ENCODE measurements at places on chromosomes 4 and X.

DNA sequence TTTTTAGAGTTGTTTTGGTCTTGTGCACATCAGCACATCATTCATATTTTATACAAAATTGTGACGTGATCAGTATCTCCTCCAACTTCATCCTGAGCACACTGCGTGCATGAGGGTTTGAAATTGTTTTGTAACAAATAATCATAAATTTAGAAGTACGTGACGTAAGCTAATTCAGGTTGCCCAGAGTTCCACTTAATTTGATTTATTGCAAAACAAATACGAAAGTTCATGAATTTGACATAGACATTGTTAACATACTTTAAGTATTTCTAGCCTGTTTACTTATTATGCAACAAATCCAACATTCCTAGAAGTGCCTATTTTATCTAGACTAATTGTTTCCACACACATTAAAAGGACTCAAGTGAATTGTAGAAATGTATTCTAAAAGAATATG is 48.3 kb downstream of the MAP7D3 start:
- no peak for DNase-seq

DNA sequence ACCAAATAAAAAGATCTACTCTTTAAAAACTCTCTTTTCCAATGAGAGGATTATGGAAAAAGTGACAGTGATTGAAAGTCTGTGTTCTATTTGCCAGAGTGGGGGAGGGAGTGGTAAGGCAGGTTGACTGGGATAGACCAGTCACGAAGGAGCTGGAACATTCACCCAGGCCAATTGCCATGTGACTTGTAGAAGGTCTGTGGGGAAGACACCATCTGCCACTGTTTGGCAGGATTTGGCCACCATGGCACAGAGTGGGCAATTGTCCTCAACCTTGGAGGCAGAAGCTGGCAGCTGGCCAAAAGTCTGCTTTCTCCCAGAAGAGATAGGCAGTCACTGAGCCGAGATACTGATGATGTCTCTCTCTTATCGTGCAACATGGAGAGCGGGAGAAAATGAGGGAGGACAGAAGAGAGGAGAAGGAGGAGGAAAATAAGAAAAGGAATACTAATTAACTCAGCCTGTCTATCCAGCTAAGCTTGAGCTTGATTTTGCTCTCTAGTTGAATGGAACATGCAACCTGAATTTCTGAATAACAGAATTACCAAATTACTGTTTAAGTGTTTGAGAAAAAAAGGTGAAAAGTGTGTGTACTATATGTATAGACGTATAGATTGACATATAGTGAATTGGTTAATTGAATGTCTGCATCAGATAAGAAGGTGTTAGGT is 267.1 kb downstream of the ARHGAP24 start:
- no peak for DNase-seq

- DNase-seq: no peak
Measured at GRCh38 chrX:10288373-10288975, 131.7 kb downstream of the CLCN4 start.

- no peak for DNase-seq
Measured at GRCh38 chr4:53786632-53787031, 195.3 kb upstream of the LNX1 start.

DNA sequence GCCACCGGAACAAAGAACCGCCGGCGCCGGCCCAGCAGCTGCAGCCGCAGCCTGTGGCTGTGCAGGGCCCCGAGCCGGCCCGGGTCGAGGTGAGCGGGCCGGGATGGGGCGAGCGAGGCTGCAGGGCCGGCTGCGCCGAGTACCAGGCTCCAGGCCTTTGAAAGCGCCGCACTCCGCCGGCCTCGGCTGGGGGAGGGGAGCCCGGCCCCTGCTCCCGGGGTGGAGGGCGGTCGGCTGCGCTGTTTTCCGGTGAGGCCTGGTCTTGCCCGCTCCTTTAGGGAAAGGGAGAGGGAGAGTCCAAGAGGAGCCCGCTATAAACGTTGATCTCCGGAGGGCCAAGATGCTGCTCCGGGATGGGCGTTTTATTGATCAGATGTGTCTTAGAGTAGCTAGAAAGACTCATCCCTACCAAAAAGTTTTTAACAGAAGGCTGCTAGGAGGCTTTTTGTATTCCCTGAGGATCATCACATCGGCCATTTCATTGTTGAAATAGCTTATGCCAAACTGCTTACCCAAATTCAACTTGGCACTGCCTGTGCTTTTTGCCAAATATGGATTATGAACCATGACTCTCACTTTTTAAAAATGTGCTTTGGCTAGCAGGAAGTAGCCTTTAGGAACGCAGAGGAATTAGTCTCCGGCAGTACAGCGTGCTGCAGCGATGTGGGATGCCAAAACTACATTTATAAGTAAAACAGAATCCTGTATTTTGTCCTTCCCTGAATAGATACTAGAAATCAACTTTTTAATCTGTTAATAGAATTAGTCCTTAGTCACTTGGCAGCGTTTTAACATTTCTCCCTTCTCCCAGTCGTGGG is 760 bp downstream of the TMEM165 start:
- DNase-seq: peak; percentile 6

- DNase-seq: no peak
Measured at GRCh38 chr4:107066621-107067020, 30.5 kb upstream of the DKK2 start.

DNA sequence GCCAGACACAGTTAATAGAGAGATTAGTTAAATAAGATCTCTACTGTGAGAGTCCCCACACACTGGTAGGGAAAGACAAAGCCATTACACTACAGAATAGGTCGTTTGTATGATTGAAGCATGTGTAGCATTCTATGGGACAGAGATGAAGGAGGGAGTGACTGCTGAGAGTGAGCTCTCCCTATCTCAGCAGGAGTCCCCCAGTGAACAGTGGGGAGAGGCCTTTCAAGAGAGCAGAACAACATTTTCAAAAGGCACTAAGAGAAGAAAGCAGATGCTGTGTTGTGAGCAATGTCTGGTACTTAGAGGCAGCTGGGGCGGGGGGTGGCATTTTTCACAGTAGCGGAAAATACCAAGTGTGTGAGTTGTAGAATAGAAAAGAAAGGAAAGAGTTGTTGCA is 413.6 kb downstream of the AFF2 start:
- DNase-seq: no peak

DNA sequence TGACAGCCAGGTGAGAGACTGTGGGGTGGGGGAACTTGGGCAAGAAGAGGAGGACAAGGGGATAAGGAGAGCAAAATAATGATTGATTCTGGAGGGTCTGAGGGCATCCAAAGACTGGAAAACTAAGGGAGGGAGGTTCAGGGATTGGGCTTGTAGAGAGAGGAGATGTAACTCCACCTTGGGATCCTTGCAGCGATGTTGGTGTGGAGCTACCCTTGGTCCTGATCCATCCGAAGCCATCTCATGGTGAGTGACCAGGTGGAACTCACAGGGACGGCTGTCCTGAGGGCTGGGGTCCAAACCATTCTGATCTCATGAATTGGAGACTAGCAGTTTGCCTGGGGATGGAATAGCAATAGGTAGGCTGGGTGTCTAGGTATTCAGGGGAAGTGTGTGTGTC is 1.4 kb upstream of the RAB41 start:
- DNase-seq: no peak

DNA sequence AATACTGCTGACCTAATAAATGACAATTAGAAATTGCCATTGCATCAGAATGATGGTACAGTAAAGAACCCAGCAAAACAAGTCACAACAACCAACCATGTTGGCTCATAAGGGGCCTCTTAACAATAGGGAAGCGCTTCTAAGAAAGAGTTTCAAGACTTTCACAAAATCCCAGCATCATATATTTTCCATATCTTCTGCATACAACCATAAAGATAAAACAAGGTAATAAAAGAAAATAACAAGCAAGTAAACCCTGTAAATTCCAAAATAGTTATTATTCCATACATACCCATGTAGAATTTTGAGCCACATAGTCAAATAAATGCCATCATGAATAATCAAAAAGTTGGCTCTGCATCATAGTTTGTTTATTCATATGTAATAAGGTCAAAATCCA is 8.2 kb downstream of the SLC10A7 start:
- no peak for DNase-seq

DNA sequence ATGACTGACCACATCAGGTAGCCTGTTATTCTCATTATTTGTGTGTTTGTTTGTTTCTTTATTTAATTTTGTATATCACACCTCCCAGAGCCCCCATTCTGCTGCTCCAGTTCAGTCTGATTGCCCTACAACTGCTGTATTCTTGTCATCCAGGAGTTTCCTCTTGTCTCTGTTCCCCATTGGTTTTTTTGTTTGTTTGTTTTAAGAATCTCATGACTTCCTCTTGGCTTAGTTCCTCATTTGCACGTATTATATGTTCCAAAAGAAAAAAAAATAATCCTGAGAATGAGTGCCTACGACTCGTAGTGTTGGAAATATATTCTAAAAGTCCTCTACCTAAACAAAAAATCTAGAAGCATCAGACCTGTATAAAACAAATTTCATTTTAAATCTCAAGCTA is 142.3 kb upstream of the SLIT2 start:
- DNase-seq: no peak

DNA sequence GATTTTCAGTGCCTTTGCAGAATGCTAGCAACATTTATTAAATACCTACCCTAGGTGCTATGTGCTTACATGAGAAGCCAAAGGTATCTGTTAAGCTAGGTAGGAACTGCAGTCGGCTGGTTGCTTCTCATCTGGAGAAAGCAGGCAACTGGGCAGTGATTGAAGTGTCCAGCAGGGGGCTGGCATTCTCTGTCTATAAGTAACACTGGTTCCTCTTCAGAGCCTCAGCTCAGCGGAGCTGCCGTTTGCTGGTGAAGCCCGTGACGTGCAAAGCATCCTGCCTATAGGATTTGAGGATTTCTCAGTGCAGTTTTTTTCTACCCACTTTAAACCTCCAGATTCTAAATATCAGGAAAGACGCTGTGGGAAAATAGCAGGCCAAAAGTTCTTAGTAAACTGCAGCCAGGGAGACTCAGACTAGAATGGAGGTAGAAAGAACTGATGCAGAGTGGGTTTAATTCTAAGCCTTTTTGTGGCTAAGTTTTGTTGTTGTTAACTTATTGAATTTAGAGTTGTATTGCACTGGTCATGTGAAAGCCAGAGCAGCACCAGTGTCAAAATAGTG is at the start of gene GRPR:
Gene GRPR (plus strand): TSS at position 344 of the 565 bp plus-strand sequence. CDS start 389 bp downstream, outside the sequence.
- peak; percentile 50 for DNase-seq

DNA sequence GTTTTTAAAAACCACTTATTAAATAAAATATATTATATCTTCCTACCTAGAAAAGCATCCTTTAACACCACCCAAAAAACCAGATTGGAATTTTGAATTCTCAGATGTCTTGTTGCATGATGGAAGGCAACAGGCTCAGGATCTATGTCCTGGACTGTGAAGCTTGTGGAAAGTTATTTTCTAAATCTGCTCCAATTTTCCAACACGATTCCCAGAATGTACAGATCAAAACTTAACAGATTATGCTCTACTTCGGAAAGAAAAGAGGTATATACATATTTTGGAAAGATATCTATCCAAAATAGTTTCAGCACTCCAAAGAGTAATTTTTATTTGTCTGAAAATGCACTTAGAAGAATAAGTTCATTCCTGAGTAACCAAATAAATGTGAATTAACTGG is 291.7 kb upstream of the EMCN start:
- no peak for DNase-seq

DNA sequence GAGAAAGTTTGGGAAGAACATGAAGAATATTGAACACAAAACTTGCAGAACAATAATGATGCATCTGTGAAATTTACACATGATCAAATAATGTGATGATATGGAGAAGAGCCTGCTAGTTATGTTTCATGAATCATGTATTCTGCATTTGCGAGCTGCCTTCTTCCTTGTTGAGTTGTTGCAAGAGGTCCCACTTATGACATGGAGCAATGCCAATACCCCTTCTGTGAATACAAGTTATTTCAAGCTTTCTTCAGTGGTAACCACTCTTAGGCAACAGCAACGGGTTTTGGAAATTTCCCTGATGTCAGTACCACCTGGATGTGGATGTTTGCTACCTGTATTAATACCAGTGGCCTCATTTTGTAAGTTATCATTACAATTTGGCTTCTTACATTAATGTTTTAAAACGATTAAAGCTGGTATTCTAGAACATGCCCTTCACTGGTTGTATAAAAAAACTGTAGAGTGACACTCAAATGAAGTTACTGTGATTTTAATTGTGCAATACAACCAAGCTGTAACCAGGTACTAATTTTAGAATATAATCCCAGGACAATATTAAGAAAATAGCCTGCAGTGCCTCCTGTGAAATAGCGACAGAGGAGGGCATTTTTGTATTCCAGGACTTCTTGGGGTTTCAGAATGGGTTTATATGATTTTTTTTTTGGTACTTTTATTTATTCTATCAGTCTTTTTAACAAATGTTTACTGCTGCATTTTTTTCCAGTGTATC is 25.3 kb downstream of the IQCM start:
- no peak for DNase-seq

- DNase-seq: no peak
Measured at GRCh38 chr4:161133586-161134276, 1030.1 kb downstream of the FSTL5 start.

- DNase-seq: no peak
Measured at GRCh38 chr4:89279385-89279784, 28.2 kb downstream of the GPRIN3 start.

- no peak for DNase-seq
Measured at GRCh38 chrX:40079572-40079971, 18.2 kb downstream of the BCOR start.

- DNase-seq: no peak
Measured at GRCh38 chr4:169243825-169244609, 26.7 kb downstream of the SH3RF1 start.

DNA sequence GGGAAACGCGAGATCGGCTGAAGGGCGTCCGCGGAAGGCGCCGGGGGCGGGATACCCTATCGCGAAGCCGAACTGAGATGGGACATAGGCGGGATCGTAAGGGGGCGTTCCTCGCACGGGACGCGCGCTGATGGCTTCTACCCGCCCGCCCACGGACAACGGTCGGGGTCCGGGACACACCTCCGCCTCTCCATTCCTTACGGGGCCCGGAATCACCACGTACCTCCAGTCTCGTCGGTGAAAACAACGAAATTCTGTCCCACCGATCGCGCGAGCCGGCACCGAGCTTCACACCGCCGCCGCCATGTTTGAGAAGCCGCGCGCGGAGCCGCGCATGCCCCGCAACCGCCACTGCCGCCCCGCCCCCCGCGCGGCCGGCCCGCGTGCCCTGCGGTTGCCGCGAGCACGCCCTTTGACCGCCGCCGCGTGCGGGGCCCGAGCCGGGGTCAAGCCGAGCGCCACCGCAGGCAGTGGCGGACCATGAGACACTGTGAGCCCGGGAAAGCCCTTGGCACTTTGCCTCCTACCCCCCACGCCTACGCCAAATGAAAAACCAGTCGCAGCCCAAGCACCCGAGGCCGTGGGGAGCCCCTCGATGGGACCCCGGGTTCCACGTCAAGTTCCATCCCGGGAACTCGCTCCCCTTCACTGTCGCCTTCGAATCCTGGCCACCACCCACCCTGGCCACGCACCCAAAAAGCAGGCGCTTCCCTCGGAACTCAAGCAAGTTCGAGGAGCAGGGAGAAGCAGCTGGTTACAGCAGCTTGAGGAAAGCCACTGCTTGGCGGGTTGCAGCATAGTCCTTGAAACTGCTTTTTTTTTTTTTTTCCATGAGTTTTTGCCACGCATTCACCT is at the start of gene SCML2:
Gene SCML2 (minus strand): TSS at position 320 of the 855 bp plus-strand sequence. CDS start 20,617 bp downstream, outside the sequence.
- DNase-seq: peak; percentile 12

GRCh38 chr4:108714880-108715279 is 48.0 kb downstream of the ETNPPL start:
- DNase-seq: no peak

- no peak for DNase-seq
Measured at GRCh38 chr4:111641813-111642579, 503.3 kb upstream of the FAM241A start.

Data from activated CD4-positive, alpha-beta T cell treated with anti-CD3 and anti-CD28 coated beads, Interleukin-2, amount 50 U/mL, for 1 hour (primary cell).